NAMALWA (cell line): ENCODE measurements at places on chromosomes 6 and 20.

GRCh38 chr20:15039088-15039752 lies 701.8 kb upstream of the FLRT3 start:
- DNase-seq = no peak

DNA sequence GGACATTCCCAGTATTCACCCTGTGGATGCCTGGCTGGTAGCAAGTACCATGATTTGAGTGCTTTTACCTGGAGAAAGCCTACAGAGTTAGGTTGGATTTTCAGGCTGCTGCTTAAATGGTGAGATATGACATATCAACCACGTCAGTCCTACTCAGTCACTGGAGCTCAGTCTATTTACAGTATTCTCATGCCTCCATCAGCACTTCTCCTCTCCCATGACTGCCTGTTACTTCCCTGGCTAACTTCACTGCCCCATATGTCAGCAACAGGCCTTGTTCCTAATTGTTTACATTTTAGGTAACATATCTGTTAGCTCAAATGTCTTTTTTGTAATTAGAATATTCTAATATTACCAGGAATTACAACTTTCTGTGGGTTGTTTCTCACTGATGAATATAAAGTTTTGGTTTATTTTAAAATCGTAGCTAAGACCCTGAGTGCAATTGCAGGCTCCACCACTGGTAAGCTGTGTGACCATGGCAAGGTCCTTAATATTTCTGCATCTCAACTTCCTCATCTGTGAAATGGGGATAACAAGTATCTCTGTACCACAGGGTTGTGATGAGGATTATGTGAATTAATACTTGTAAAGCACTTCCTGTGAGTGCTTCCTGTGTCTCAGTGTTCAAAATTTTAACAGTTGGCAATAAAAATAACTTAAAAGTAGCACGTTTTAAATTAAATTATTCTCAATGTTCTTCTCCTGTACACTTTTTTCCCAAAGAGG lies 54.3 kb downstream of the RNF144B start:
- no peak for DNase-seq

DNA sequence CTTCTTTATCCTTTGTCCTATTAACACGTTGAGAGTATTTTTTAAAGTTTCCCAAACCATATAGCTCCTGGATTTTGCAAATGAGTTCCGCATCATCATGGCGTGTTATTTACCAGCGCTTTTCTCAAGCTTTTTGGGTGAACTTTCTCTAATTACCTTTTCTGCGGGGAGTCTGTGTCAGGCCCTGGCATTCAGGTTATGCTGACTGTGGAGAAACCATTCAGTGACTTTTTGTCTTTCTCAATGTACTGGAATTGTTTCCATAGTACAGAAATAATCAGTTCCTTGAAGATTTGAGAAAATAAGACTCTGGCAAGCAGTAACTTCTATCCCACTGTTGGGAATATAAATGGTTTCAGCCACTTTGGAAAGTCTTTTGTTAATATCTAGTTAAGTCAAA lies 115.3 kb downstream of the CDH26 start:
- no peak for DNase-seq

DNA sequence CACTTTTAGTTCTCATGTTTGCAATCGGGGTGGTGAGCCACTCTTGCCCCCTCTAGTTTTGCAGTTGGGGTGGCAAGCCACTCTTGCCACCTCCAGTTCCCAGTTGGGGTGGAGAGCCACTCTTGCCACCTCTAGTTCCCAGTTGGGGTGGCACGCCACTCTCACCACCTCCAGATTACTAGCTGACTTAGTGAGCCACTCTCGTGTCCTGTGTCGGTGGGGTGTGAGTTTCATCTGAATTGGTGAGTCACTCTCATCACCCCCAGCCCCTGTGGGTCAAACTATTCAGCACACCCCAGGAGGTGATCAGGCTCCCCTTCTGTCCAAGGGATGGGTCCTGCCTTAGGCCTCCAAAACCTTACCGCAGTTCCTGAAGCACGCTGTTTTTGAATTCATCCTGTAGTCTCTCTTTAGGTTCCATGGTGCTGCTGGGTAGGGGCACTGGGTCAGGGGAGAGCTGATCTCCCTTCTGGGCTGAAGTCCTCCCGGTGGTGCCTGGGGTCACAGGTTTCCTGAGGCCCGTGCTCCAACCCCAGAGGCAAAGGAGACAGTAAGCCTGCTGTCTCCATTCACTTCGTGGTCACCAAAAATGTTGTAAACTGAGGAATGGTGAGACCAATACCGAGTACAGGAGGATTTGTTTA lies 224.2 kb upstream of the SYNCRIP start:
- no peak for DNase-seq

- no peak for DNase-seq
These were observed 110.6 kb downstream of the ARID1B start for GRCh38 chr6:156887623-156888269.

DNA sequence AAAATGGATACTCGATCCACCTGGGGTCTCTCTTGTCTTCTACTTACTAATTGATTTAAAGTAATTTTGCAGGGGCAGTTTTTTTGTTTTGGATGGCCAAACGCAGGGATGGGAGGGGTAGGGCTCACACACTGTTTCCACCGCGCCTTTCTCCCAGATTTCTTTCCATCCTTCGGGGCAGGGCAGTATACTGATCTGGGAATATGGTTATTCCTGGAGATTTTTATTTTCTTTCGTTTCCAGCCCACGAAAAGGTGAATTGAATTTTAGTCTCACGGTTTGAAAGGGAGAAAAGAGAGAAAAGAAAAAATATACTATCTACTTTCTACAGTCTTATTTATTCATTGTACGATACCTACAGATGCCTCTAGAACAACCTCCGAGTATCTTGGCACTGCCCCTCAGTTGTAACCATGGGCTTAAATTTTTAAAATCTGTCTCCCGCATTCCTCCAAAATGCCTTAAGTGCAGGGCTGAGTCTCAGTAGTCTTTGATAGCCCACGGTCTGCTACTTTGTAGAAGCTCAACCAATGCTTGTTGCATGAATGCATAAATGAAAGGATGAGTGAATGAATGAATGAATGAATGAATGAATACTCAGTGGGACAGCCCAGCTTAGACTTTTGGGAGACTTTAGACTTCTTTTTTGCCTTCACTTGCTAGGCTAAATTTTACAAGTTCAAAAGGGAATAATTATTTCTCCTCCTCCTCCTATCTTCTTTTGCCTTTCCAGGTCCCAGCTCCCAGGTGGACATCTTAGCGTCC lies 18.1 kb upstream of the TRIM27 start:
- DNase-seq = peak; percentile 56

DNA sequence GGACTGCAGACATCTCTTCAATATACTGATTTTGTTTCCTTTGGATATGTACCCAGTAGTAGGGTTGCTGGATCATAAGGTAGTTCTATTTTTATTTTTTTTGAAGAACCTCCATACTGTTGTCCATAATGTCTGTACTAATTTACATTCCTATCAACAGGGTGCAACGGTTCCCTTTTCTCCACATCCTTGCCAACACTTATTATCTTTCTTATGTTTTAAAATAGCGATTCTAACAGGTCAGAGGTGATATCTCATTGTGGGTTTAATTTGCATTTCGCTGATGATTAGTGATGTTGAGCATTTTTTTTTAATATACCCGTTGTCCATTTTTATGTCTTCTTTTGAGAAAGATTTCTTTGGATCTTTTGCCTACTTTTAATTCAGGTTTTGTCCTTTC lies 2.0 kb upstream of the TP53RK start:
- DNase-seq = no peak

- no peak for DNase-seq
These were observed 36.5 kb downstream of the SLC2A12 start for GRCh38 chr6:134015719-134016557.

GRCh38 chr6:121515630-121516265 lies 80.3 kb downstream of the GJA1 start:
- DNase-seq = no peak

DNA sequence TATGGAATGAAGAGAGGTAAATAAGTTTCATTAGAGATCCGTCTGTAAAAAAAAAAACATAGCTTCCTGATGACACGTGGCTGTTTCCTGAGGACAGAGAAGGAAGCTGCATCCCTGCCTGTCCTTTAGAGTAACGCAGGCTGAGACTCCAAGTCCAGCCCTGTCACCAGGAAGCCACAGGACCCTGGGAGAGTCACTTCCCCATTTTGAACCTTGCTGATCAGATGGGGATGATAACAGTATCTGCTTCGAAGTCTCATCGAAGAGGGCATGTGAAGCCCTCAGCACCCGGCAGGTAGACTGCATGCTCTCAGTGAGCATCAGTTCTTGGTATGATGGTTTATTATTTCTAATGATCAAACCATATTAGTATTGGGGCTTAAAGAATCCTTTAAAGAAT lies 139.1 kb upstream of the KCNG1 start:
- no peak for DNase-seq

DNA sequence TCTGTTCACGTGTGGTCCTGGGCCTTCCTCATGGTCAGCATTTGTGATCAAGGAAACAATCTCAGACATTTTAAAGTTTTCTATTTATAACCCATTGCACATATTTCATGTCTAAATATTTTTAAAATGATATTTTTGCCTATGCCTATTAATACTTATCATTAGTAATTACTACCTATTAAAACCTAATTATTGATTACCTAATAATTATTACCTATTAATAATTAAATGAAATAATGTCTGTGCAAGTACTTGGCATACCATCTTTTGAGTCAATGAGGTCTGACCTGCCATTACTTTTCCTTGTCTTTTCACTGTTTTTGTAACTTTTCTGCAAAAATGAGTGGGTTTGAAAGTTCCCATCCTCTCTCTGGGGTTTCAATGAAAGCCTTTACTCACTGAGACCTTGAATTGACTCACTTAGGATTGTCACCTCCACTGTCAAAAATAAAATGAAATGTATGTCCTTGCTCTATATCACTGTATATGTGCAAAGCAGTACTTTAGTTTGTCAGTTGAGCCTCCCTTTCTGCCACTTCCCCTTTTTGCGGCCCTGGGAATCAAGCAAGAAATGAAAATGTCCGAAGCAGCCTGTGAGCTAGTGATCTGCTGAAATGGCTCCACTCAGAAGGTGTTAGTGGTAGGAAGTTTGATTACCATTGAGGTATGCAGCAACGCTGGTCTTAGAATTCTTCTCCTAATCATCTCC lies 87.8 kb downstream of the L3MBTL3 start:
- DNase-seq = peak; percentile 6

DNA sequence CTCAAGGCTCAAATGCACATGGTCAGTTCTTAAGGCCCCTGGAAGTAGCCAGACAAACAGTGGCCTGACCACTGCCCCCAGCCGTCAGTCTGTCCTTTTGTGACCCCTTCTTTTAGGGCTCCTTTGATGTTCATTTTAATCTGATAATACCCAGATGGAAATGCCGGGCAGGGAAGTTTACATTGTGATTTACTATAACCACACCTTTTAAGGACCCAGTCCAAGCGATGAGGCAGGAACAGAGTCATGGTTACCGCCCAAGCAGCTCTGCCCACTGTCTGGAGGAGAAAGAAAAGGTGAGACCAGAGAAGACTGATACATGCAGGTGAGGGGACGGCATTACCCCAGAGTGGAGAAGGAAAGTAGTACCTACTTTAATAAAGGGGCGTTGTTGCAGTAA lies 110.6 kb downstream of the PLEKHG1 start:
- DNase-seq = no peak

DNA sequence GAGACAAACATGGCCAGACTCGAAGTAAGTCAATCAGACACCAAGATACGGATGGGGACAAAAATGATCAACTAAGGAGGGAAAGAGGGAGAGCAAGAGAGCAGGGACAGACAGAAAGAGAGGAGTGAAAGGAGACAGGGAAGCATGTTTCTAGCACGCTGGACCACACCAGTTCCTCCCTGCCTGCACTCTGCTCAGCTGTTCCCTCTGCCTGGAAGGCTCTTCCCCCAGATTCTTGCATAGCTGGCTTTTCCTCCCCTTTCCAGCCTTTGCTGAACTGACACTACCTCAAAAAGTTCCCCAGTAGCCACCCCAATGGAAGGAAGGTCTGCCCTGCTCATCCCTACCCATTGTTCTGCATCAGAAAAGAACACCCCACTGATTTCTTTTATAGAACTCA lies 185.9 kb downstream of the MAFB start:
- no peak for DNase-seq

- no peak for DNase-seq
These were observed 154.5 kb upstream of the PRND start for GRCh38 chr20:4567170-4567569.

DNA sequence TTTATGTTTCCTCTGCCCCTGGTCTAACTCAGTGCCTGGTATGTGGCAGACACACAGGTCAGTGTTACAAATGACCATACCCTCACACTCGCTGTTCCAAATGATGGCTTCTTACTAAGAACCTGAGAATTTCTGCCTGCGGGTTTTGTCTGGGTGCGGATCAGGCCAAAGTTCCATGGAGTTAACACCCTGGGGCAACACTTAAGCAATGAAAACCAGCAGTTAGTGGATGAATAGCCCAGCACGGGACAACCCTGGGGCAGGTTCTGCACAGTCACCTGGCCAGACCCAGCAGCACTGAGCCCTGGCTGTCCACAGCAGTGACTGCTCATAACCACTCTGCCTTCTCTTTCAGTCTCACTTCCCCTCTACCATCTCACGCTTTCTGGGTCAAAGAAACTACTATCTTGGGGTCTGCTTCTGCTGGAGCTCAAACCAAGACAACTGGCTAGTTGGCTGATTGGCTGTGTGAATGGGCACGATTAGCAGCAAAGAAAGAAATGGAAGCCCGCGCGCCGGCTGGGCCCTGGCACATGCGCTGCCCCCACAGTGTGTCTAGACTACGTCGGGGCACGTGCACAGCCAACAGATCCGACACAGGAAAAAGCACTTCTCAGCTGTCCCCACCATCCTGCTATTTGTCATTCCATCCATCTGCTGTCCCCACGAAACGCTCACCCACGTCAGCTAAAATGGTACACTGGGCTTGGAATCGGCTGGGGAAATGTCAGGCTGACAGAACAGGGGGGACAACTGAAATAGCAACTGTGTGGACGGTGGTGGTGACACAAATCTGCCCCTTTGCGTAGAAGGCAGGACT lies 36.6 kb downstream of the MGME1 start:
- DNase-seq = no peak

- no peak for DNase-seq
These were observed 130.6 kb downstream of the TENT5A start for GRCh38 chr6:81621816-81622395.

DNA sequence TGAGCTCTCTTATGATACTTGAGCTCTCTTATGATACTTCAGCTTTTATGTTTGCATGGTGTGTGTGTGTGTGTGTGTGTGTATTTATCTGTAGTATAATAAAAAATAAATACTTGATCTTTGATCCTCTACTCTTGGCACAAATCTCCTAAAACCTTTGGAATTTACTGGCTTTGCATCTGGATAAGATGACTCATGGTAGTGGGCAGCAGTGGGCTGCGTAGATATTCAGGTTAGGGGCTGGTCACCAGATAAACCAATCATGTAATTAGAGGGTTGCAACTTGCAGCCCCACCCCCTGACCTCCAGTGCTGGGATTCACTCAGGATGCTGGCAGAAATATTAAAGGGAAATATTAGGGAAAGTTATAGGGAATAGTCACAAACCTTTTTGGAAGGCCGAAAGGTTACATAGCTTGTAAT lies 151.9 kb upstream of the COL21A1 start:
- DNase-seq = no peak

DNA sequence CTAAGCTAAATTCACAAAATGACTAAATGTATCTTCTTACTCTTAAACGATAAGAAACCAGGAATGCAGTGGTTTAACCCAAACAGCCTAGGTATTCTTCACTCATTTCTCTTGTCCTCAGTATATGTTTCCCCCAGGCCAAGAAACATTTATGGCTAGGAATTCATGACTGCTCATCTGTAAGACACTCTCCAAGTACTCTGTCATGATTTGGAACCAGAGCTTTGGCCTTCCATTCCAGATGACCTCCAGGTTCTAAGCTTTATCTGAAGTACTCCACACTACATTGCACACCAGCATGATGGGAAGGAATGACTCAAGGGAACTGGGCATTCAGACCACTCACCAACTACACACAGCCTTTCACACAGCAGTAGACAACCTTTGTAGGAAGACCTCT lies 29.3 kb downstream of the NT5E start:
- no peak for DNase-seq
